ENCODE measurements at places on chromosomes 7 and 10.

GRCh38 chr7:44472843-44473242 lies 17.6 kb downstream of the NUDCD3 start:
- DNase-seq, result no peak

DNA sequence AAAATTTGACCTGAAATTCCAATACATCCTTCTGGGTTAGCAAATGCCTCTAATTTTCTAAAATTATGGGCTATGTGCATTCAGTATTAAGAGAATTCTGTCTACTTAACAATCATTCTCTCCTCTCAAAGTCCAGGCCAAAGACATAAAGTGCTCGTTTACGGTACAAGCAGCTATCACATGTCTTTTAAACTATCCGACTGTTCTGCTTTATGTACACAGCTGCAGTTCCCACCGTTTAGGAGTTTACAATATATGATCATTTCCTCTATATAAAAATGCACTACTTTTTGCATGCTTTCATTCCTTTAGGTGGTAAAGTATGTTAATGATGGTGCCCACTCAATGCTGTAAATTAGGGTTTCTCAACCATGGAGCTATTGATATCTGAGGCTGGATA lies 34.0 kb downstream of the CDK6 start:
- DNase-seq, result no peak

GRCh38 chr7:155804897-155805825 lies 7.1 kb downstream of the SHH start:
- DNase-seq, result peak; percentile 12

DNA sequence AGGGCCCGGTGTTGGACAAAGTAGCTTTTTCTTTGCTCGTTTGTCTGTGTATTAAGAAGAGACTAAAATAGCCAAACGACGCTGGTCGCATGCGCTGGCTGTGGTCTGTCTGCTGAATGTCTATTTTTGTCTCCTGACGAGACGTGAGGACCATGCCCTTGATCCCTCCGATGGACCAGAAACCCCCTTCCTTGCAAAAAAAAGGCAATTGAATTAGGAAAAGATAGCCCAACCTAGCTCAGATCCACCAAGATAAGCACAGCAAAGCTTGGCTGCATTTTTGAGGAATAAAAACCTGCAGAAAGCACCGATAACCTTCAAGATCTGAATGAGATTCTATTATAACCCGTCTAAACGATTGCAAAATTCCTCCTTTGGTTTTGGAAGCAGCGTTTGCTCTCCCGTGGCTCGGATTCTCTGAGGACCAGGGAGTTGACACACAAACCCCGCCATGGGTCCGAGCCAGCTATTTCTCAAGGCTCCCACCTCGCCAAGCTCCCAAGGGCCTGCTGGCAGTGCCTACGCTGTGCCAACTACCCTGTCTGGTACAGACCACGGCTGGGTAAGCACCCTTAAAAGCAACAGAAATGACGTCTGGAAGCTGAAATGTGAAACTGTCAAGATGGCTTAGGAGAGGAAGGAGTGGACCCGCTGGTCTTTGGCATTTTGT lies 17.7 kb upstream of the TTYH3 start:
- no peak for DNase-seq

DNA sequence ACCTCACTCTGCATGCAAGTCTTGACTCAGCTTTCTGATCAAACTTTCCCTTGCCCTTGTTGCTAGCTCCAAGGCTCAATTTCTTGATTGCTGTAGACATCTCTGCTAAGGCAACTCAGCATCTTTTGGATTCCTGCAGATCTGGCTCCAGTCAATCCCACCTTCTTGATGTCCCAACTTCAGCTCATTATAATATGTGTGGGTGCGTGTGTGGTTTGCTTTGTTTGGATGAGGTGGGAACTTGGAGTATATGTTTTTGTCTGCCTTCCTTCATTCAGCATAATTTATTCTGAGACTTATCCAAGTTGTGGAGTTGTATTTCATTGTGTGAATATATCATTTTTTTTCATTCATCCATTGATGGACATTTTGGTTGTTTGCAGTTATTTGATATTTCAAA lies 364.8 kb upstream of the IGFBP3 start:
- no peak for DNase-seq

- no peak for DNase-seq
Measured at GRCh38 chr10:15346440-15347141, 24.5 kb downstream of the FAM171A1 start.

DNA sequence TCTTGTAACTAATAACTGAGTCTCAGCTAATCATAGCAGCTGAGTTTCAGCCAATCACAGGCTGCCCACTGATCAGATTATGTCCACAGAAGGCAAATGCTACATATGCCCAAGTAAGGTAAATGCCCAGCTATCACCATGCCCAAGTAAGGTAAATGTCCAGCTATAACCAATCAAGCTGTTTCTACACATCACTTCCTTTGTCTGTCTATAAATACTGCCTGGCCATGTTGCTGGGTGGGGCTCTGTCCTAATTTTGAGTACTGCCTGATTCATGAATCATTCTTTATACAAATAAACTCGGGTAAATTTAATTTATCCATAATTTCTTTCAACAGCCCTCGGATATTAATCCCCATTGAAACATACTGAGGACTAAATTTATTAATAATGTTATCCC lies 312.4 kb downstream of the CACNA2D1 start:
- DNase-seq, result no peak

- DNase-seq, result peak; percentile 3
Measured at GRCh38 chr10:62842983-62843382, 26.8 kb upstream of the EGR2 start.

GRCh38 chr10:44198096-44198779 lies 186.7 kb downstream of the CXCL12 start:
- DNase-seq, result no peak

DNA sequence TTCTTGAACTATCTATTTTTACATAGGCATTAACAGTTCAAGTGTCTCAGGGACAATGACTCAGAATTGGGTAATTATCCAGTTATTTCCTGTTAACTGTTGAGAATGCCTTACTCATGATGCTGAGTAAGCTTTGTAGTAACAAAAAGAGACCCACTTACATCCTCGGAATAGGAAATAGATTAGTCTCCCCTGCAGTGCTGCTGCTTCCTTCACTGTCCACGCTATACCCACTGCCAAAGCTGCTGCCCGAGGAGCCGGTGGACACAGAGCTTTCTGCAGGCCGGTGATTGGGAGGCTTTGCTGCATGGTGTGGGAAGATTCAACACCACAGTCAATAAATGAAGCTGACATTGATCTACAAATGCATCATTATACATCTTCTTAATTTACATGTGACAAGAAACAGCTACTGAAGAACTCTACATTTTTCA lies 357.1 kb downstream of the PCLO start:
- DNase-seq, result peak; percentile 65

DNA sequence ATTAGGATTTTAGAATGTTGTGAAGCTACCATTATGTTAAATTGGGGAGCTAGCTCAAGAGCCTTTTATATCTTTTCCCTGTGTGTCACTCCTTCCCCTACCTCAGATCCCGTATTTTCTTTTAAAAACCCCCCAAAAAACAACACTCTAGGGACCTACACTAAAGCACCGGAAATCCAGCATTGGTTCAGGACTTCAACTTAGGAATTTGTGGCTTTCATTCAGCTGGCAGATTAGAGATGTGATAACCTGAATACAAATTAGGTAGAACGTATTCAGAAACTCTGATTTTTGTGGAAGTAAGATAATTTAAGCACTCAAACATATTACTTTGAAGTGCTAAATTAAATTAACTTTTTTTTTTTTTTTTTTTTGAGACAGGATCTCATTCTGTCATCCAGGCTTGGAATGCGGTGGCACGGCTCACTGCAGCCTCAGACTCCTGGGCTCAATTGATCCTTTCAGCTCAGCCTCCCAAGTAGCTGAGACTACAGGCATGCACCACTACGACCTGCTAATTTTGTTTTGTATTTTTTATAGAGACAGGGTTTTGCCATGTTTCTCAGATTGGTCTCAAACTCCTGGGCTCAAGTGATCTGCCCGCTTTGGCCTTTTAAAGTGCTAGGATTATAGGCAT lies 6.8 kb downstream of the TBC1D12 start:
- no peak for DNase-seq

DNA sequence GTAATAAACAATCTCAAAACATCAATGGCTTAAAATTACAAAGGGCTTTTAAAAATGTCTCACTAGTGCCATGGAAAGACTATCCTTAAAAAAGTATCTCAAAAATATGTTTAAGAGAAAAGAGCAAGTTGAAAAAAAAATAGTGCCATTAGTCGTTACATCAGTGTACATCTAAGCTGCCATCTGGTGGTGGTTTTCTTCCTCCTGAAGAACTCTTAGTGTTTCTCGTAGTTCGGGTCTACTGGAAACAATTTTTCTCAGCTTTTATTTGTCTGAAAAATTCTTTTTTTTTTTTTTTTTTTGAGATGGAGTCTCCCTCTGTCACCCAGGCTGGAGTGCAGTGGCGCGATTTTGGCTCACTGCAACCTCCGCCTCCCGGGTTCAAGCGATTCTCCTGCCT lies 5.9 kb upstream of the GARIN1A start:
- DNase-seq, result no peak

- DNase-seq, result peak; percentile 79
Measured at GRCh38 chr10:72852508-72852907, 41.0 kb upstream of the OIT3 start.

DNA sequence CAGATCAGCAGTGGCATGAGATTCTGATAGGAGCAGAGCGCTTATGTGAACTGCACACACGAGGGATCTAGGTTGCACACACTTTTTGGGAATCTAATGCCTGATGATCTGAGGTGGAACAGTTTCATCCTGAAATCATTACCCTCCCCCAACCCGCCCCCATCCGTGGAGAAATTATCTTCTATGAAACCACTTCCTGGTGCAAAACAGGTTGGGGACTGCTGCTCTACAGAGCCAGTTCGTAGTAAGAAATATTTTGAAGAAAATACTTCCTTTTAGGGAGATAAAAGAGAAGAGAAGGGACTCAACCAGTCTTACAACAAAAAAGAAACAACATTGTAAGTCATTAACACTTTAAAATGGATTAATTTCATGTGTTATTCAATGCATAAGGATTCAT lies 1308.2 kb downstream of the GATA3 start:
- no peak for DNase-seq

GRCh38 chr10:30396698-30397097 lies 37.3 kb upstream of the MAP3K8 start:
- no peak for DNase-seq

DNA sequence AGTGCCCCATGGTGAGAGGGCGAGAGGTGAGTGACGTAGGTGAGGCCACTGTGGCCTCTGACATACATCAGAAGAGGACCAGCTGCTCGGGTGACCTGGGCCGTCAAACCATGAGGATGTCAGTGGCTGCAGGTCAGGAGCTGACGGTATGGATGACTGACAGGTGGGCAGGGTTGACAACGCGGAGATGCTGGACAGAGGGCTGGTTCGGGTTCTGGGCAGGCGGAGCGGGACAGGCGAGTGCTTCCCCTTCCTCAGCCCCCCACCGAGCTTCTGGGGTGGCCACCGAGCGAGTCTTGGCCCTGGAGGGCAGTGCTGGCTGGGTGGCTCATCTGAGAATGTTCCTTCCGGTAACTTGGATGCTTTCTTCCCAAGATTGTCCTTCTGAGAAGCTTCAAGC lies 91.8 kb downstream of the ACTR3B start:
- no peak for DNase-seq
